Activated T-helper 17 cell treated with anti-CD3 and anti-CD28 coated beads, Interleukin-2, amount 50 U/mL, for 72 hours (primary cell): ENCODE measurements at places on chromosomes 12 and 14. TPM values are rescaled to one million over a fixed set of nuclear protein-coding genes. Genes with fewer than 3 reads are reported as not detected.

KRT73 gene
- total RNA-seq, result not detected

SIX4 gene
- total RNA-seq, result not detected

TAS2R7 gene
- not detected for total RNA-seq

KIF26A gene
- total RNA-seq, result 1.1 TPM

SIRT4 gene
- 3.1 TPM for total RNA-seq

C12orf50 gene
- total RNA-seq, result not detected

NOVA1 gene
- not detected for total RNA-seq

CPNE8 gene
- 3.8 TPM for total RNA-seq

ADAMTS20 gene
- not detected for total RNA-seq

DDN gene
- total RNA-seq, result 1.5 TPM

KRT80 gene
- not detected for total RNA-seq

MYF5 gene
- not detected for total RNA-seq

TESPA1 gene
- 51.1 TPM for total RNA-seq

CPNE6 gene
- not detected for total RNA-seq

BIN2 gene
- 45.8 TPM for total RNA-seq

NOS1 gene
- total RNA-seq, result not detected

TMEM233 gene
- total RNA-seq, result not detected

LHX5 gene
- not detected for total RNA-seq

FGF23 gene
- total RNA-seq, result not detected

C1QL4 gene
- not detected for total RNA-seq

MYO1H gene
- total RNA-seq, result not detected

RASSF9 gene
- not detected for total RNA-seq

TMPRSS12 gene
- not detected for total RNA-seq

PRICKLE1 gene
- total RNA-seq, result not detected

LALBA gene
- total RNA-seq, result not detected

ZDHHC22 gene
- not detected for total RNA-seq

C12orf56 gene
- not detected for total RNA-seq

AQP5 gene
- total RNA-seq, result not detected

DPPA3 gene
- not detected for total RNA-seq

DAD1 gene
- total RNA-seq, result 229 TPM
